ENCODE measurements at places on chromosomes 1 and 21.
A peak's percentile ranks its signal among the peaks of the same experiment; 100 is the strongest.

GRCh38 chr1:34087986-34088385 lies 77.0 kb downstream of the CSMD2 start:
- no peak for DNase-seq

DNA sequence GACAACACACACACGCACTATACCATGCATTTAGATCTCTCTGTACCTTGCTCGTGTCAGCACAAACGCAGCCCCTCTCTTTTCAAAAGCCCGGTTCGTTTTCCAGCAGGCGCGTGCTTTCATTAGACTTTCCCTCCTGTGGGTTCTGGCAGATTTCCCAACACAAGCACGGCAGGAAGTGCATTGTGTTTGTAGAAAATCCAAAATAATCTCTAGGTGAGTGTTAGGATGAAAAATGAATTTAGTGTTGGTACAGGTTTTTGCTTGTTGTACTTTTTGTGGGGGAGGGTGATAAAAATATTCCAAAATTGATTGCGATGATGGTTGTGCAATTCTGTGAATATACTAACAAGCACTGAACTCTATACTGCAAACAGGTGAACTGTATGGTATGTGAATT lies 54.1 kb upstream of the POFUT2 start:
- peak; percentile 63 for DNase-seq

DNA sequence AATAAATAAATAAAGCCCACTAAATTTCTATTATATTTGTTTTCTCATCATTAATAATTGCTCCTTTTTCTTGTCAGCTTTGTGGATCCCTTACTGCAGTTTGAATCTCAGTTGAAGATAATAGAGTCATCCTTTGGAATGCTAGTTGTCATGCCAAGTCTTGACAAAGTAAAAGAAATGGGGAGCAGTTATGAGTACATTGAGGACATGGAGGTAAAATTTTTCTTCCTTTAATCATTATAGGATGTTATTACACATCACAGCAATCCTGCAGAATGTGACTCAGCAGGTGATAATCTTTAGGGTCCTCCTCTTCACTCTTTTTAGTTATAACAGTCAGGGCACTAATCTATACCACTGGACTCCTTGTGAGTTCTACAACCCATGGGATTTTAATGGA lies 24.1 kb downstream of the MROH9 start:
- no peak for DNase-seq

GRCh38 chr1:164443166-164443565 lies 115.8 kb upstream of the PBX1 start:
- no peak for DNase-seq

DNA sequence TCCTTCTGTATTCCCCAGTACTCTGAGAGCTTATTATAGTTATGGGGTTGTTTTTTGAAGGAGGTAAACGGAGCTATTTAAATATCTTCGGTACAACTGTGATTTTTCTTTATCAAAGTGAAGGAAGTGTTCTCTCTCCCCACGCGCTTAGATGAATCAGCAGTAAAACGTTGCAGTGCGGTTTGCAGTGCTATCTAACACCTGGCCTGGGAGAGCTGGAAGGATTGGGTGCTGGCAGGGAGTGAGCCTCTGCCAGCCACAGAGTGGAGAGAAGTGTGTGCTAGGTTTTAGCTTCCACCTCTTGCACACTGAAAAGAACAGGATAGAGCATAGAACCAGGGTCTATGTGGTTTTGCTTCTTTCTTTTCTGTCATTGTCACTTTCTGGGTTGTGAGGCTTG lies 165.9 kb downstream of the SDCCAG8 start:
- DNase-seq: peak; percentile 68

- no peak for DNase-seq
Measured at GRCh38 chr1:27005648-27006496, 6.8 kb downstream of the TENT5B start.

DNA sequence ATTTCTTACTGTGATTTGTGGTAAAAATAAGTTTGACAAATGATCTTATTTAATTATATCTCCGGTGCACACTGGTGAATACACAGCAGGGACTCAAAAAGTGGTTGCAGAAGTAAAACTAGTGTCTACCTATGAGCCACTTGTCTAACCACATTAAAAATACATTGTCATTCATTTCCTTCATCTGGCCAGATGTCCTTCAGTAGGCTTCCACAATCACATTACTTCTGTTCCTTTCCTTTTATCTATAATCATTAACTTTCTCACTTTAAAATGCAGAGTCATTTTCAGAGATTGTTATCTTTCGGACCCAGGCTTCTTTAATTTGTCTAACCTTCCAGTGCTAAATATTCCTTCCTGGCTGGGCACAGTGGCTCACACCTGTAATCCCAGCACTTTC lies 3.0 kb downstream of the RBBP5 start:
- no peak for DNase-seq

DNA sequence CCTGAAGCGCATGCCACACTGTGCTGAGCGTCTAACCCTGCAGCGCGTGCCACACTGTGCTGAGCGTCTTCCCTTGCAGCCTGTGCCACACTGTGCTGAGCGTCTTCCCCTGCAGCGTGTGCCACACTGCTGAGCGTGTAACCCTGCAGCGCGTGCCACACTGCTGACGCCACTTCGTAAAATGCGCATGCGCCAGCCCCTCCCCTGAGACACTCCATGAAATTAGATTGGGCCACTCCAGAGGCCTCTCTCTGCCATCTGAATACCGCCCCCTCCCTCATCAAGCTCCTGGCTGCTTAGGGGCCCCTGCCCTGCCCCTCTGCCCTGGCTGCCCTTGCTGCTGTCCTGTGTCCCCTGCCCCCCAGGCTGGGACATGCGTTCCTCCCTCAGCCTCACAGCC lies 84.8 kb downstream of the POFUT2 start:
- DNase-seq: no peak

DNA sequence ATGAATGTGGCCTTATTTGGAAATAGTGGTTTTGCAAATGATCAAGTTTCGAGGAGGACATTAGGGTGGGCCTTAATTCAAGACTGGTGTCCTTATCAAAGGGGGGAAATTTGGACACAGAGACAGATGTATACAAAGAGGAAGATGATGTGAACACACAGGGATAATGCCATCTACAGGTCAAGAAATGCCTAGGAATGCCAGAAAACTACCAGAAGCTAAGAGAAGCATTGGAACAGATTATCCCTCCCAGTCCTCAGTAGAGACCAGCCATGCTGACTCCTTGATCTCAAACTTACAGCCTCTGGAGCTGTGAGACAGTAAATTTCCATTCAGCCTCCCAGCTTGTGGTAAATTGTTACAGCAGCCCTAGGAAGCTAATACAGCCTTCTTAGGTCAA lies 151.4 kb downstream of the PTGER3 start:
- no peak for DNase-seq

DNA sequence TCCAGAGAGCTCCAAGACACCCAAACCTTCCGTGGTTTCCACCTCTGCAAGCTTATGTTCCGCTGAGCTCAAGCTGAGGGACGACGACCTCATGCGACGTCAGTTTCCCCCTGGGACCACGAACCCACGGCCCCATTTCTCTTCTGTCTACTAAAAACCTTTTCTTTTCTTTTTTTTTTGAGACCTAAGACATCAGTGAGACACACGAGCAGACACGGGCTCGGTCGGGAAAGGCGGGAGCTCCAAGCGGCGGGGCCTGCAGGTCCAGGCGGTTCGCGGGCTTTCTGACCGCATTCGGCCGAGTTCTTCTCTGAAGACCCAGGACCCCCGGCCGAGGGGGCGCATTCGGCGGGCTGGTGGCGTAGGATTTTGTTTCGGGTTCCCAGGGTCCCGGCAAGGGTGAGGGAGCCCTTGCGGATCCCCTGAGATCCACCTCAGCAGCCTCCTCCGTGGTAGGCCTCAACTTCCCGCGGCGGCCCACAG lies 402 bp downstream of the C21orf58 start:
- no peak for DNase-seq

GRCh38 chr21:45443595-45444181 lies 38.7 kb downstream of the COL18A1 start:
- no peak for DNase-seq

GRCh38 chr1:187264995-187265602 lies 436.4 kb downstream of the PLA2G4A start:
- DNase-seq: peak; percentile 66

DNA sequence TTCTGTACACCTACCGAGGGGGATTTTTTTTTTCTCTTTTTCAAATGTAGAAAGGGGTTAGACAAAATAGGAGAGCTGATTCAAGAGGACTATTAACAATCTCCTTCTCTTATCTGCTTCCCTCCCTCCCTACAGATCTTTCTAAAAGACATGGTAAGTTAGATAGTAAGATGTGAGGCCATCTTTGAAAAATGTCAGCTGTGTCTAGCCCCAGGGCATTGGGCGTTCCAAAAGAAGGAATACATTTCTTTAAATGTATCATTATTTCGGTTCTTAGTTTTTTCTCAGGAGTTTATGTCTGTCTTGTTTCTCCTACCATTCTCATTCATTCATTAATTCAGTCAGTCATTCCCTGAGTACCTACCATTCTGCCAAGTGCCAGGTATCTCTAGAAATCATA lies 27.2 kb downstream of the BCL9 start:
- no peak for DNase-seq

DNA sequence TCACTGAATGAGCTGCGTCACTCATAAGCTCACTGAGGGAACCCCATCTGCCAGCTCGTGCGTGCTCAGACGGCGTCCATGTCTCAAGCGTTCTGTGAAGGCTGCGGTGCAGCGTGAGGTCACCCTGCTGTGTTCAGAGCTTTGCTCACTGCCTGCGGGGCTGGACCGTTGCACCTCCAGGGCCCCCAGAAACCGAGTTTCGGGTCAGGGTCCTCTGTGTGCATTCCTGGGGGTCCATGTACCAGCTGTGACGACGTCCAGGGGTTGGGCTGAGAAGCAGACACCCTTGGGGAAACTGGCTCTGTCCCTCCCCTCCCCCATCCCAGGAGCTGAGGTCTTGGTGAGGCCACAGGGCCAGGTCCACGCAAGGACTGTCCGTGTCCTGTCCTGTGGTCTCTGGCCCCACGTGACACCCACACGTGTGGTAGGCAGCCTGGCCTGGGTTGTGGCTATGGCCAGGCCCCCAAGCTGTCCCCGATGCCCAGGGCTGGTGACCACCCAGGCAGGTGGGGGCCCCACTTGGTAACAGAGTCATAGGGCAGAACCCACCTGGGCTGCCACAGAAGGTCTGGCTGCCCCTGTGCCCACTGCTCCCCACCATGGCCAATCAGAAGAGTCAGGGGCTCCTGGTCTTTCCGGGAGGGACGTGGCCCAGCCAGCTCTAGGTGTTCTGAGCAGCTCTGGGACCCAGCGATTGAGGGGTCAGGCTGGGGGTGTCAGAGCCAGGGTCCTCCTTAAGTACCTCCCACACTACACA lies 24.4 kb downstream of the FTCD start:
- DNase-seq: no peak

DNA sequence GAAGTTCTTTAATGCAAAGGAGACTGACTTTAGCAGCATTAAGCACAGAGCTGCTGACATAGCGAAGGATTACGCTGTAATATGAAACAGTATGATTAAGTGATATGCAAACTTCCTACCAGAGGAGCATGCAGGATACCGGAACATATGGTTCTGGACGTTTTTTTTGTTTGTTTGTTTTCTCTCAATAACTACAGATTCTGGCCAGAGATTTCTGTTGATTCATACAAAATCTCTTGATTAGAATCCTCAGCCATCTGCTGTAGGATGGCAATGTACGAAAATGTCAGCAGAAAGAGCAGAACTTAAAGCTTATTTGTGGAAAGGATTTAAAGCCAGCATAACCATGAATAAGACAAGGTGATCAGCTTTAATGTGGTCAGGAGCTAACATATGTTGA lies 970.7 kb downstream of the KCNT2 start:
- DNase-seq: no peak

- DNase-seq: peak; percentile 27
Measured at GRCh38 chr1:232627645-232628334, 2.1 kb downstream of the SIPA1L2 start.

DNA sequence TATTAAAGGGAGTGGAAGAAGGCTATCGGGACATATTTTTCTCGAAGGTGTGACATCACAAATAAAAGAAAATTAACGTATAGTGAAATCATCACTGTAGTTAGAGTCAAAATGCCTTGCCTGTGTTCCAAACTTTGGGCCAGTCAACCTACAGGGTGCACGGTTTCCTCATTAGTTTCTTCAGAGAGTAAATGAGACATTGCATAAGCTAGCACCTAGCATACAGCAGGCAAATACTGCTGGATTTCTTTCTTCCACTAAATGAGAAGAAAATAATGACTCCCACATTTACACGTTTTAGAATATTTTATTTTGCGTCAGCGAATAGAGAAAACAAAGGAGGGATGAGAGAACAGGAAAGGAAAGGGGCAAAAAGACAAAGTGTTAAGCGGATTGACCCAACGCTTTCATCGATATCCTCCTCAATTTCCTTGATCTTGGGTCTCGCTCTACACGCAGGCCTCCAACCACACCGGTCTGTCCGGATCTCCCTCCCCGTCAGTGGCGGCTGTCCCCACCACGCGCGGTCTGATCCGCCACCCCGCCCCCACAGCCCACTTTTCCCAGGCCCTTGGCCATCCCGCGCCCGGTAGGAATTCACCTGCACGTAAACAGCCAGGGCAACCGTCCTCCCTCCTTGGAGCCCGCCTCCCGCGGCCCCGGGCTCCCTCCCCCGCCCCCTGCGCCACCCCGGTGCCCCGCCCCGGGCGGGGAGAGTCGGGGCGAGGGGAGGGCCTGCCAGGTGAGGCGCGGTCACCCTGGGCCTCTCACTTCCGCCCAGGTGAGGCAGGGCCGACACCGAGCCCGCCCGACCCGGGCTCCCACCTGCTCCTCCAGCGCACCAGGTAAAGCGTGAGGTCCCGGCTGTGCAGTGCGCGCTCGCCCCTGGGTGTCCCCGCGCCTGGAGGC lies at the start of gene PATJ:
Gene PATJ (plus strand): TSS at position 770 of the 909 bp plus-strand sequence. CDS start 20,413 bp downstream, outside the sequence.
- no peak for DNase-seq

GRCh38 chr1:234897390-234897749 lies 231.3 kb downstream of the TOMM20 start:
- DNase-seq: peak; percentile 26

GRCh38 chr1:7580923-7581753 lies 190.0 kb upstream of the VAMP3 start:
- DNase-seq: no peak

DNA sequence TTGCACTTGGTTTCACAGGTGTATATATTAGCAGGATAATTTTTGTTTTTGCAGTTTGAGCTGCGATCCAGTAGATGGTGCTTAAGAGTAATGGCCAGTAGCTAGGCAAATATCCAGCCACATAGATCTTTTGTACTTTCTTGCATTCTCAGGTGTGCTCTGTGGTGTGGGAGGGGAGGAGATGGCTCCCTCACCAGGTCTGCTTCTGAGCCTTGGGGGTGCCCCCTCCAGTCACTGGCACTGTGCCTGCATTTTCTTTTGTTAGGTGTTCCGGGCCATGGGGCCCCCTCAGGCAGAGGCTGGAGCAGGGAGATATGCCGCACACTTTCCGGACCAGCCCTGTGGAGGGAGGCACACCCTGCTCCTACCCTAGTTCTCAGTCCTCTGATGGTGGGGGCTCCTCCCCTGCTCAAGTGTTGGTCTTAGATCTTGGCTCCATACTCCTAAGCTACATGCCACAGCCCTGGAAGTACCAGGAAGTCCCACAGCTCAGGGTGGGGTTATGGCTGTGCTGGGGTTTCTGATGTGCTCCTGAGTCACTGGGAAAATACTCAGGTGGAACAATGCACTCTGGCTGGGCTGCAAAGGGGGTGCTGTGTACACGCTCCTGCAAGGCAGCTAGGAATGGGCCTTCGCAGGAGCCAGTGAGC lies 197.6 kb upstream of the DMRTA2 start:
- peak; percentile 9 for DNase-seq
